Cardiac muscle cell (in vitro differentiated cells and primary cell): ENCODE measurements at places on chromosomes 4 and X. TPM values are rescaled to one million over a fixed set of nuclear protein-coding genes. Genes with fewer than 3 reads are reported as not detected.

GRCh38 chr4:36111172-36111571 lies 133.1 kb downstream of the ARAP2 start:
- H3K4me1 ChIP-seq = peaks cover 3% of the 10 kb centered on the region
- no peaks in the 10 kb centered on the region for H3K27me3 ChIP-seq
- no peak overlapping the region for H3K4me3 ChIP-seq
- no peaks in the 10 kb centered on the region for H3K36me3 ChIP-seq
- DNase-seq = no peak

- peaks cover 12% of the 10 kb centered on the region for H3K27me3 ChIP-seq
- no peak for DNase-seq
- no peak overlapping the region for H3K27ac ChIP-seq
- peaks cover 18% of the 10 kb centered on the region for H3K4me1 ChIP-seq
- H3K4me3 ChIP-seq = no peak overlapping the region
Measured at GRCh38 chr4:76681996-76682395, 215.9 kb downstream of the SOWAHB start.

- no peaks in the 10 kb centered on the region for H3K27me3 ChIP-seq
- no peaks in the 10 kb centered on the region for H3K36me3 ChIP-seq
- H3K4me3 ChIP-seq = no peak overlapping the region
Measured at GRCh38 chrX:46165411-46165810, 379.8 kb downstream of the ZNF674 start.

DNA sequence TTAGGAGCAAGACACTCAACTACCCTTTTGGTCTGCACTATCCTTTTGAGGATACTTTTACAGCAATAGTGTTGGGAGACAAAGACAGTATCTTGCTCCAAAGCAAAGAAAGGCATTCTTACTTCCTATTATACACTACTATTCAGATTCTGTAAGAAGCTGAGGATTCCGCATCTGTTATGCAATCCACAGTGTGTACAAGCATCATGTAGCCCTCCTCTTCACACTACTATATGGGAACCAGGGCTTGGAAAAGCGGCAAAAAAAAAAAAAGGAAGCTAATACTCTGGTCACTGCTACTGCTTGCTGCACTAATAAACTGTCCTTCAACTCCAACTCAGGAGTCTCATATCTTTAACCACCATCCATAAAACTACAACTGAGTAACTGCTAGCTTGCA lies 59.1 kb downstream of the FBXW7 start:
- H3K4me3 ChIP-seq = no peak overlapping the region
- DNase-seq = peak; percentile 18
- peaks cover 6% of the 10 kb centered on the region for H3K4me1 ChIP-seq
- no peaks in the 10 kb centered on the region for H3K27me3 ChIP-seq

DNA sequence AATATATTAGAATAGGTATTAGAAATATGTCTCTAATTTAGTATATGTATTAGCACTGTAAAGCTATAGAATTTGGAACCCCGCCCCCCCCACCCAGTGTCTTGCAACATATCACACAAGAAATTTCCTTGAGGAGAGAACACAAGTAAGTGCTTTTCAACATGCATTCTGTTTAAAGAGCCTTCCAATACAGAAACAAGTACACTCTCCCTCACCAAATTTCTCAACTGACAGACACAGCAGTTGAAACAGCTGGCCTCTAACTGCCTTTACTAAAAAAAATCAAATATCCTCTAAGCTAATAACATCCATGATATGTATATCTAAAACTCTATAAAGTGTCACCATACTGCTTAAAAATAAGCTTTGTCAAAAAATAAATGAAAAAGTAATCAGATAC lies 12.4 kb downstream of the CAMK2D start:
- DNase-seq = no peak
- H3K4me1 ChIP-seq = peaks cover 18% of the 10 kb centered on the region
- no peak overlapping the region for H3K27ac ChIP-seq

- no peaks in the 10 kb centered on the region for H3K36me3 ChIP-seq
- H3K4me3 ChIP-seq = no peak overlapping the region
- no peaks in the 10 kb centered on the region for H3K4me1 ChIP-seq
- DNase-seq = no peak
Measured at GRCh38 chr4:123168812-123169211, 227.8 kb upstream of the SPRY1 start.

DNA sequence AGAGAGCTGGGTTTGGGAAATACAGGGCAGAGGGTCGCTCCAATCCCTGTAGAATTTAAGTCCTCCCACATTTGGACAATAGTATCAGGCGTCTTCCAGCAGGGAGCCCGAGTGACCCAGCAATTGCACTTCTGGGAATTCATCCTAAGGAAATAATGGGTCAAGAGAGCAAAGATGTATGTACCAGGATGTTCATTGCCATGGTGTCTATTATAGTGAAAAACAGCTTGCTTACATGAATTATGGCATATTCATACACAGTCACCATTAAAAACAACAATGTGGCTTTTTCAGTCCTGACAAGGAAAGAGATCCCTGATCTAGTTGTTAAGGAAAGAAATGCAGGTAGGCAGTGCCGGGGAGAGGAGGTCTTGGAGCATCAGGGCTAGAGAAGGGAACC lies 167.7 kb downstream of the PJA1 start:
- peaks cover 6% of the 10 kb centered on the region for H3K4me1 ChIP-seq
- no peak overlapping the region for H3K4me3 ChIP-seq
- no peaks in the 10 kb centered on the region for H3K36me3 ChIP-seq
- no peak overlapping the region for H3K27ac ChIP-seq

- H3K4me1 ChIP-seq = no peaks in the 10 kb centered on the region
- DNase-seq = no peak
- H3K27ac ChIP-seq = no peak overlapping the region
- no peaks in the 10 kb centered on the region for H3K27me3 ChIP-seq
- no peaks in the 10 kb centered on the region for H3K36me3 ChIP-seq
Measured at GRCh38 chr4:69848028-69848427, 11.9 kb downstream of the SULT1E1 start.

- H3K36me3 ChIP-seq = no peaks in the 10 kb centered on the region
- H3K4me1 ChIP-seq = peaks cover 8% of the 10 kb centered on the region
- H3K4me3 ChIP-seq = no peak overlapping the region
- H3K27me3 ChIP-seq = peaks cover 17% of the 10 kb centered on the region
- no peak for DNase-seq
- no peak overlapping the region for H3K27ac ChIP-seq
Measured at GRCh38 chr4:41932988-41933387, 2.2 kb upstream of the TMEM33 start.

DNA sequence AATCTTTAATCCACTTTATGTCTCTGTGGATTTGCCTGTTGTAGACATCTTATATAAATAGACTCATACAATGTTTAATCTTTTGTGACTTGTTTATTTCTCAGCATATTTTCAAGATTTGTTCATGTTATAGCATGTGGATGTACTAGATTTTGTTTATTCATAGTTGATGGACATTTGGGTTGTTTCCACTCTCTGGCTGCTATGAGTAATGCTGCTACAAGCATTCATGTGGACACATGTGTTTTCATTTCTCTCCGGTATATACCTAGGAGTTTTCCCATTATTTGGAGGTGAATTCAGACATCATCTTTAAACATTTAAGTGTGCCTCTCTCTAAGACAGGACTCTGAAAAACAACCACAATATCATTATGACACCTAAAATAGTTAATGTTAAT lies 2.3 kb downstream of the IKBKG start:
- no peak overlapping the region for H3K4me3 ChIP-seq
- no peaks in the 10 kb centered on the region for H3K36me3 ChIP-seq
- no peak for DNase-seq
- H3K27me3 ChIP-seq = no peaks in the 10 kb centered on the region

DNA sequence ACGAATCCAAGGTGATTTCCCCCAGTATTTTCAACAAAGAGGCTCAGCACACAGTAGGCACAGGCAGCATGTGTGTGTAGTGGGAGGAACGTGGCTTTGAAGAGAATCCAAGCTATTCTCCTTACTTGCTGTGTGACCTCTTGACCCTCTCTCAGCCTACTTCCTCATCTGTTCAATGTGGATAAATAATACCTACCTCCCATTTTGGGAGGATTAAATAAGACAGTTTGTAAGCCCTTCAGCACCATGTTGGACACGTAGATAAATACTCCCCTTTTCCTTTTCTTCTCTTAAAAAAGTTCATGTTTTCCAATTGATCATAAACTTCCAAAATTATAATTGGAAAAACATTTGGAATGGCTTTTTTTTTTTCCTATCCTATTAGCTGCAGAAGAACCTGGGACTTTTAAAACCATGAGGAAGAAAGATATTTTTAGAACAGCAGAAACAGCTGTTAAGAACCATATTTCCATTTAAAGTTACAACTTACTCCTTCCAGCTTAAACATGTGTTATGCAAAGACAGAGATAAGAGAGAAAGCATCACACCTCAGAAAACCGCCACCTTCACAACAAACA lies 56.1 kb upstream of the TMEM131L start:
- H3K4me1 ChIP-seq = peaks cover 11% of the 10 kb centered on the region
- H3K4me3 ChIP-seq = no peak overlapping the region
- no peaks in the 10 kb centered on the region for H3K27me3 ChIP-seq

- no peak overlapping the region for H3K4me3 ChIP-seq
- no peak overlapping the region for H3K27ac ChIP-seq
- no peaks in the 10 kb centered on the region for H3K36me3 ChIP-seq
- H3K27me3 ChIP-seq = no peaks in the 10 kb centered on the region
- H3K4me1 ChIP-seq = no peaks in the 10 kb centered on the region
Measured at GRCh38 chrX:44101281-44101680, 128.1 kb upstream of the NDP start.

GRCh38 chrX:69179380-69179911 lies 14.2 kb upstream of the PJA1 start:
- H3K27me3 ChIP-seq = no peaks in the 10 kb centered on the region
- peak; percentile 30 for DNase-seq
- no peak overlapping the region for H3K27ac ChIP-seq
- H3K4me3 ChIP-seq = no peak overlapping the region
- no peaks in the 10 kb centered on the region for H3K4me1 ChIP-seq

GRCh38 chr4:110611968-110612447 lies 10.9 kb downstream of the PITX2 start:
- no peak for DNase-seq
- no peak overlapping the region for H3K27ac ChIP-seq
- peaks cover 76% of the 10 kb centered on the region for H3K27me3 ChIP-seq
- H3K4me3 ChIP-seq = no peak overlapping the region
- no peaks in the 10 kb centered on the region for H3K36me3 ChIP-seq
- peaks cover 13% of the 10 kb centered on the region for H3K4me1 ChIP-seq

DNA sequence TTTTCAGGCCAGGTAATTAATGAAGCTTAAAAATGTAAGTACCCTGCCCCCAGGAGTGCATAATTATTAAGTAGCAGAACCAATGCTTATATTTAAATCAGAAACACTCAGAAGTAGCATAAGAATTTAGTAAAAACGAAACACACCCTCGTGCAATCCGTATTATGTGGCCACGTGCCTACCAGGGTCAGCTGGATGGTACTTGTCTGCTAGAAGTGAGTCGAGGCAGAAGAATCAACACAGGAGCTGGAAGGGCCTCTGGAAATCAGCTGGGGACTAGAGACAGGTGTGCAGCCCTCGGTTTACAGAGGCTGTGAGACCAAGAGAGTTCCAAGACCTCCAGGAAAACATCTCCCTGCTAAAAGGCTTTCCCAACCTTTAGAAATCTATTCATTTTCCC lies 559 bp upstream of the FAM47E start:
- no peak overlapping the region for H3K27ac ChIP-seq
- no peaks in the 10 kb centered on the region for H3K36me3 ChIP-seq
- peak overlapping the region; percentile 37 for H3K4me3 ChIP-seq
- no peaks in the 10 kb centered on the region for H3K4me1 ChIP-seq
- H3K27me3 ChIP-seq = peaks cover 19% of the 10 kb centered on the region
- DNase-seq = no peak

DNA sequence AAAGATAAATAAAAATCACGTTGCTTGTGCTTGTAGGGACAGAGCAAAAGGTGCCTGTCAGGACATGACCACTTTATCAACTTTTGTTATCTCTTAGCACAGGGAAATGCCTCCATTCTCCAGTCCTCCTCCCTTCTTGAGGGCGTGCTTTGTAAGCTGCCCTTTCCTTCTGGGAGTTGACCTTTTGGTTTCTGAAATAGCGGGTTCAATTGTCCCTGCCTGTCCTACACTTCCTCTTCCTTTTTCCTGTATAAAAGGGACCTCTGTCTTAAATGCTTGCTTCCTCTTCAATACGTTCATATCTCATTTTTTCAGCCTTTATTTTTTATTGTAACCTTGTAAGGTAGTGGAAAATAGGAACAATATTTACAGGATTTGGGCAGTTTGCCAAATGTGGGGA lies 153.5 kb downstream of the SH3BGRL start:
- no peaks in the 10 kb centered on the region for H3K36me3 ChIP-seq
- no peak for DNase-seq
- no peaks in the 10 kb centered on the region for H3K27me3 ChIP-seq
- no peak overlapping the region for H3K27ac ChIP-seq

GRCh38 chr4:128570387-128570975 lies 239.0 kb upstream of the JADE1 start:
- no peak overlapping the region for H3K27ac ChIP-seq
- peaks cover 12% of the 10 kb centered on the region for H3K4me1 ChIP-seq
- no peak for DNase-seq
- H3K27me3 ChIP-seq = peaks cover 20% of the 10 kb centered on the region
- H3K36me3 ChIP-seq = no peaks in the 10 kb centered on the region

DNA sequence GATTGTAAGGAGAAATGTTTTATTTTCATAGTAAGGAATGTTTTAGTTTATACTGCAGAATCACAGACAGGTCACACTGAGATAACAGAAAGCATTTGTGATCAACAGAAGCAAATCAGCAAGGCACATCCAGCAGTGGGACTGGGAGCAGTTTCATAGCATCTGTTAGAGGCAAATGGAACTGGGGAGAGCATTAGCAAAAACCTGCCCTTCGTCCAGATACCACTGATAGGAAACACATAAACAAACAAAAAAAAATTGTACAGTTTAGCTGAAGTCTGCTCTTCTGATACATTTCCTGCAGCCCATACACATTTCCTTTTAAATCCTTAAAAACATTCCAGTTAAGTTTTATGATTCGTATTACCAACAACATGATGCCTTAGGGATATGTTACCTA lies 374.3 kb downstream of the PCDH7 start:
- H3K4me3 ChIP-seq = no peak overlapping the region
- no peak for DNase-seq
- no peak overlapping the region for H3K27ac ChIP-seq
- peaks cover 19% of the 10 kb centered on the region for H3K4me1 ChIP-seq
- H3K27me3 ChIP-seq = no peaks in the 10 kb centered on the region

The TAF7L gene
- total RNA-seq = not detected in 2 replicates

The CLDN34 gene
- total RNA-seq = 0.14 TPM in 1 of 2 replicates, not detected in the other

The BEND4 gene
- total RNA-seq = 1.6 and 2.7 TPM in 2 replicates

The NALF2 gene
- 0.30 and 0.32 TPM in 2 replicates for total RNA-seq

The ACOX3 gene
- 26.5 and 38.7 TPM in 2 replicates for total RNA-seq

The CXXC4 gene
- 12.6 and 20.2 TPM in 2 replicates for total RNA-seq

The GAGE12J gene
- not detected in 2 replicates for total RNA-seq
